ENCODE measurements at places on chromosomes 16 and 17. TPM values are rescaled to one million over a fixed set of nuclear protein-coding genes. Genes with fewer than 3 reads are reported as not detected.

DNA sequence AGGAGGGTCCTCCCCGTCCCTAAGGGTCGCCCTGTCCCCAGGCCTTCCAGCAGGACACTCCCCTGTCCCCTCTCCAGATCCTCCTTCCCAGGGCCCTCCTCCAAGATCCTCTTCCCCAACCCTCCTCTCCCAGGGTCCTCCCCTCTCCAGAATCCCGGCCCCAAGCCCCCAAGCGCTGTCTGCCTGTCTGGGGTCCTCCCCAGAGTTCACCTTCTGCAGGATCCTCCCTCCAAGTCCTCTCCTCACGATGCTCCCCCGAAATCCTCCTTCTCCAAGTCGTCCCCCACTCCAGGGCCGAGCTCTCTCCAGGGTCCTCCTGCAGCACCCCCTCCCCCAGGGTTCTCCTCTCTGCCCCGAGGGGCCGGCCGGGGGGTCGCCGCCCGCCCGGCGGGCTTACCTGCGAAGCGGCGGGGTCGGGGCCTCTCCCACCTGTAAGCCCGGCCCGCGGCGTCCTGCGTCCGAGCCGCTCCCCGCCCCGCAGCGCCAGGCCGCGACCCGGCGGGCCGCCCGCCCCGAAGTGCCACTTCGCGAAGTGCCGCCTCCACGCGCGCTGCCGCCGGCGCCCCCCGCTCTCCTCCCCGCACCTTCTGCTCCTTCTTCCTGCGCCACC is 678 bp upstream of the BAIAP2 start:
- no peaks in the 10 kb centered on the region for H3K36me3 ChIP-seq
- H3K4me1 ChIP-seq = peaks cover 20% of the 10 kb centered on the region
- no peaks in the 10 kb centered on the region for H3K27me3 ChIP-seq
- H3K4me3 ChIP-seq = no peak overlapping the region
- DNase-seq = no peak

GRCh38 chr17:31448467-31449077 is 57.1 kb downstream of the RAB11FIP4 start:
- no peaks in the 10 kb centered on the region for H3K36me3 ChIP-seq
- H3K27ac ChIP-seq = no peak overlapping the region
- H3K4me1 ChIP-seq = no peaks in the 10 kb centered on the region
- H3K4me3 ChIP-seq = no peak overlapping the region
- H3K27me3 ChIP-seq = no peaks in the 10 kb centered on the region
- DNase-seq = no peak

DNA sequence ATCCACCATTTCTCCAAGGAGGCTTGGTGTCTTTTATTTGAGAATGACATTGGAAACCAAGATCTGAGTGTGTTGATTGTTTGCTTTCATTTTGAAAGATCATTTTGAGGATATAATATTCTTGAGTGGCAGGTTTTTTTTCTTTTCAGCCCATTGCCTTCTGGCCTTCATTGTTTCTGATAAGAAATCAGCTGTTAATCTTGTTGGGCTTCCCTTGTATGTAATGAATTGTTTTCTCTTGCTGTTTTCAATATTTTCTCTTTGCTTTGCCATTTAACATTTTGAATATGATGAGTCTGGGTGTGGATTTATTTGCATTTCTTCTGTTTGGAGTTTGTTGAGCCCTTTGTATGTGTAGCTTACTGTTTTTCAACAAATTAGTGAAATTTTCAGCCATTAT is 22.0 kb downstream of the PRSS54 start:
- no peak overlapping the region for H3K27ac ChIP-seq
- H3K27me3 ChIP-seq = no peaks in the 10 kb centered on the region
- H3K36me3 ChIP-seq = no peaks in the 10 kb centered on the region
- no peak for DNase-seq

GRCh38 chr16:15907863-15908478 is 19.6 kb upstream of the CEP20 start:
- H3K36me3 ChIP-seq = no peaks in the 10 kb centered on the region
- no peaks in the 10 kb centered on the region for H3K27me3 ChIP-seq
- DNase-seq = peak; percentile 6
- no peak overlapping the region for H3K4me3 ChIP-seq
- no peak overlapping the region for H3K27ac ChIP-seq

Gene TMC8
- 172 TPM for polyA plus RNA-seq

Gene CXCL16
- polyA plus RNA-seq = 1.8 TPM

Data from CD4-positive, alpha-beta memory T cell (primary cell).